Activated CD4-positive, alpha-beta memory T cell treated with anti-CD3 and anti-CD28 coated beads for 36 hours (primary cell): ENCODE measurements at places on chromosomes 7 and 10. TPM values are rescaled to one million over a fixed set of nuclear protein-coding genes. Genes with fewer than 3 reads are reported as not detected.

DNA sequence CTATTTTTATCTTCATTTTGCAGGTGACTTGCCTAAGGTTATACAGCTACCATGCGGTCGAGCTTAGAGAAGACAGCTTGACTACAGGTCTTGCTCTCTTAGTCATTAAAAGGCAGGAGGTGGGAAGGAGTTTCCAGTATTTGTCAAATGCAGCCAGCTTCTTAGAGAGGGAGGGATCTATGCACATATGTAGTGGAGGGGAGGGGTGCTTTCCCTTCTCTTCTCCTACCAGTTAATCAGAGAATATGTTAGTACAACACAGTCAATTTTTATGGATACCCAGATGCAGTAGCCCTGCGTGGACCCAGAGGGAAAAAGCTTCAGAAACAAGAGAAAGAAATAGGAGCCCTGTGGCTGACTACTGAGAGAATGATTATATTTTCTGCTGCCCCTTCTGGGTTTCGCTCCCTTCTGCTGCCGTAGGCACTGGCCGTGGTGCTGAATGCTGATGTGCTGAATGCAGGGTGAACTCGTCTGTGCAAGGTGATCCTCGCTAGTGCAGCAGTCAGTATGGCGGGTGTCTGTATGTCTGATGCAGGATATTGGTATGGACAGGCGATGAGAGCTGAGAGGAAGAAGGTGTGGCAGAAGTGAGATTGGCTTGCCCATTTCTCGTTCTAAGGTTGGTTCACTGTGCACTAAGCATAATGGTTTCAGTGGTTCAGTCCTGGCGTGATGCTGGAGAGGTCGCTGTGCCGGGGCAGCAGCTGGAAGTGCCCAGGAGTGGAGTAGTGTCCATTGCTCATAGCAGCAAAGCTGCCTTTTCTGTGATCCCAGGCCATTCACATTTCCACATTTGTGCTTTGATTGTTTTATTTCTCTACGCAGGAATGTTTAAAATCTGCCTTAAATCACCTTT, 189.2 kb upstream of the PODXL start:
- H3K4me3 ChIP-seq, result no peak overlapping the region
- DNase-seq, result peak; percentile 22
- H3K36me3 ChIP-seq, result no peaks in the 10 kb centered on the region
- H3K27me3 ChIP-seq, result peaks cover 8% of the 10 kb centered on the region
- no peak overlapping the region for H3K27ac ChIP-seq

- no peak overlapping the region for H3K27ac ChIP-seq
- H3K4me3 ChIP-seq, result no peak overlapping the region
- DNase-seq, result peak; percentile 63
- peaks cover 5% of the 10 kb centered on the region for H3K4me1 ChIP-seq
- H3K27me3 ChIP-seq, result peaks cover 4% of the 10 kb centered on the region
These were observed 36.7 kb upstream of the ABLIM1 start for GRCh38 chr10:114694752-114695151.

- no peaks in the 10 kb centered on the region for H3K27me3 ChIP-seq
- H3K4me3 ChIP-seq, result no peak overlapping the region
- H3K27ac ChIP-seq, result no peak overlapping the region
- no peak for DNase-seq
These were observed 83.9 kb upstream of the RET start for GRCh38 chr10:42992957-42993390.

GRCh38 chr7:45224832-45225231, 67.2 kb downstream of the RAMP3 start:
- no peaks in the 10 kb centered on the region for H3K4me1 ChIP-seq
- peak; percentile 23 for DNase-seq
- H3K36me3 ChIP-seq, result no peaks in the 10 kb centered on the region
- H3K4me3 ChIP-seq, result no peak overlapping the region
- H3K27me3 ChIP-seq, result peaks cover 23% of the 10 kb centered on the region

- no peak overlapping the region for H3K27ac ChIP-seq
- H3K36me3 ChIP-seq, result no peaks in the 10 kb centered on the region
- peaks cover 1% of the 10 kb centered on the region for H3K27me3 ChIP-seq
- peaks cover 4% of the 10 kb centered on the region for H3K4me1 ChIP-seq
These were observed 190.2 kb upstream of the HABP2 start for GRCh38 chr10:113362645-113363091.

GRCh38 chr7:26616235-26616634, 248.2 kb downstream of the SKAP2 start:
- peaks cover 2% of the 10 kb centered on the region for H3K27me3 ChIP-seq
- H3K4me1 ChIP-seq, result no peaks in the 10 kb centered on the region
- H3K4me3 ChIP-seq, result no peak overlapping the region
- no peak overlapping the region for H3K27ac ChIP-seq

GRCh38 chr10:70192326-70192968, 22.1 kb upstream of the SAR1A start:
- H3K36me3 ChIP-seq, result peaks cover under 1% of the 10 kb centered on the region
- no peak for DNase-seq
- no peaks in the 10 kb centered on the region for H3K27me3 ChIP-seq
- no peak overlapping the region for H3K27ac ChIP-seq
- no peak overlapping the region for H3K4me3 ChIP-seq
- H3K4me1 ChIP-seq, result peaks cover under 1% of the 10 kb centered on the region

Gene STEAP2
- not detected for total RNA-seq

Gene PON1
- not detected for total RNA-seq

Gene OR2A5
- total RNA-seq, result not detected

Gene SEMA3A
- 0.75 TPM for total RNA-seq

Gene STEAP1
- 0.41 TPM for total RNA-seq

Gene VSIR
- 112 TPM for total RNA-seq

Gene SORCS3
- total RNA-seq, result not detected

Gene GNGT1
- not detected for total RNA-seq

Gene SPAG6
- total RNA-seq, result 0.24 TPM
